ENCODE measurements at places on chromosomes 1 and 21. TPM values are rescaled to one million over a fixed set of nuclear protein-coding genes. Genes with fewer than 3 reads are reported as not detected.

DNA sequence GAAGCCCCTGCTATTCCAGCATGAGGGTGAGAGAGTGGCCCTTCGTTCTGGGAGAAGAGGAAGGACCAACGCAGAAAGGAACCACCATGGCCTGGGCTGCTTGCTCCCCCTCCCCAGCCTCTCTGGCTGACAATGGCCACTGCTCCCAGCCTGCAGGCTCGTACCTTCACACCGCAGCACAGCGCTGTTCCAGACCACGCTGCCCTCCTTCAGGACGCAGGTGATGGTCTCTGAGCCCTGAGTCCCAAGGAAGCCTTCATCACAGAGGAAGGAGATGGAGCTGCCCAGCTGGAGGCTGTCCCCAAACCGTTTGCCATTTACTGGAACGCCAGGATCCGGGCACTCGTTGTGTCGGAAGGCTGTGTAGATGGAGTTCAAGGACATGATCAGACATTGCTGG, 124.9 kb upstream of the HMGB4 start:
- DNase-seq: no peak

GRCh38 chr1:75838079-75838478, 41.4 kb downstream of the MSH4 start:
- no peak for DNase-seq

- no peak for DNase-seq
Observed at GRCh38 chr1:118767971-118768370, 220.2 kb downstream of the TBX15 start.

GRCh38 chr1:235107368-235108184, 21.1 kb downstream of the TOMM20 start:
- no peak for DNase-seq

GRCh38 chr21:31945546-31945945, 72.7 kb downstream of the HUNK start:
- DNase-seq: no peak

DNA sequence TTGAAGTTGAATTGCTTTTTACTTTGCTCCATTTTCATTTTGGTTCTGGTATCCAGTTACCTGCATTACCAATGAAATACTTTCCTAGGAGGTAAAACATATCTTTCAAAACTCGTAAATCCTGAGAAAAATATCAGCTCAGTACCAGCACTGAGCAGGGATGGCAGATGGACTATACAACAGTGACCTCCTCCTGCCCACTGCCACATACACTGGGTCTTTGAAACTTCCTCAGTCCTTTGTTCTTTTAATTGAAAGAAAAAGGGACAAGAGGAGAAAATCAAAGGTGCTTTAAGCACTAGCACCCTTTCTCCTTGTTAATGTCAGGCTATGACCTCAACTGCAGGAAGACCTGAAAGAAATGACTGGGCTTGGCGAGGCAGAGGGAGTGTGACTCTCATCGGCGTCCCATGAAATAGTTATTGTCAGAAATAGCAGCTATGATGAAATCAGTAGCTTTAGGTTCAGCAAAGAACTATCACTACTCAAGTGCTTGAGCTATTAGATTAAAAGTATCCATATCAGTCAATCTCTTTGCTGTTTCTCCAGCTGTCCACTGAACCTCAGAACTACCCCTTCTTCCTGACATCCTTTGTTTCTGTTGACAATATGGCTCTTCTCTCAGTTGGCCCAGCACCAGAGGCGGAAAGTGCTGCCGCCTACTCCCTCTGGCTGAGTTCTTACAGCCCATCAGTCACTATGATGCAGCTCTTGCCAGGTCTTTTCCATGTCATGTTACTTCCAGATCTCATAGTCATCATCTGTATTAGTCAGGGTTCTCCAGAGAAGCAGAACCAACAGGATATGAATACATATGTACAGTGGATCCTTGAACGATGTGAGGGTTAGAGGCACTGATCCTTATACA, 207.0 kb upstream of the MAP1LC3C start:
- peak; percentile 53 for DNase-seq

DNA sequence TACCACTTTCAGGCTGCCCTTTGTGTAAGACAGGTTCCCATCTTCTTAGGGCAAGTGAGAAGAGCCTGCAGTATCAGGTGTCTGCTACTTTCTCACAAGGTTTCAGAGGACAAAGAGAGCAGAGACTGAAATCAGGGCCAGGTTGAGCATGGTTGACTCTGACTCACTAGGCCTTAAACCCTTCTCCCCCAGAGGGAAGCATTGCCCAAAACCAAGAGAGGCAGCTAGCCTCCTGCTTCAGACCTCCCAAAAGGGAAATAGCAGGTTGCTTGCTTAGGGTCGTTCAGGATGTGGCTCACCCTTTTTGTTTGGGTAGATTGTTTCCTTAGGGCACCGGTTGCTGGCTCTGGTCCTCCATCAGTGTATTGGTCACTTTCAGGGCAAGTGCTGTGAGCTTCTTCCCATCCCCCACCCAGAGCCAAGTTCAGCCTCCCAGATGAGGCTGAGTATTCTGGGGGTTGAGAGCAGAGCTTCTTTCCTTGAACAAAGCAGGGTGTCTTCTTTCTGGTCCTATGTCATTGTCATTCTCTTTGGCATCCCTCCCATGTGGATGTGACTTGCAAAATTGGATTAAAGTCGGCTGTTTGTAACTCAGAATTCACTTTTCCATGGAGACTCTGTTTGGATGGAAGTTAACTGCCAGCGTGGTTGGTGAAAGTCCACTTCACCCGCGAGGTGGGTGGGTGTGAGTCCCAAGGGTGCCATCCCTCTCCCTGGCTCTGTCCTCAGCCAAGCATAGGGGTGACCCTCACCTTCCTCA, 55.5 kb upstream of the GALNT2 start:
- no peak for DNase-seq

DNA sequence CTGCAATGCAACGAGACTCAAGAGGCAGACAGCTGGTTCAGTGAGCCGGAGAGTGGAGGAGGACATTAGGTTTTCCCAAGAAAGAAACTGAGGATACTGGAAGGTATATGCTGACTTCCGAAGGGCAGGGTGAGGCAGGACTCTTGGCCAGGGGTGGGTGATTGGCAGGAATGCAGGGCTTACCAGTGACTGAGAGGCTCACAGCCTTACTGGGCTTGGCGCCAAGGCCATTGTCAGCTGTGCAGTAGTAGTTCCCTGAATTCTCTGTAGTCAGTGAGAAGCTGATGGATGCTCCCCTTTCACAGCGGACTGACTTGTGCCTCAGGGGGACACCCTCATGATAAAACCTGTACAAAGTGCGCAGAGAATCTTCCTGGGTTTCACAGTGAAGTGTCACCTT, 9.6 kb downstream of the FCRL5 start:
- DNase-seq: no peak

- no peak for DNase-seq
Observed at GRCh38 chr21:37045149-37045548, 27.7 kb downstream of the PIGP start.

GRCh38 chr1:183246436-183246835, 60.4 kb downstream of the LAMC2 start:
- DNase-seq: no peak

DNA sequence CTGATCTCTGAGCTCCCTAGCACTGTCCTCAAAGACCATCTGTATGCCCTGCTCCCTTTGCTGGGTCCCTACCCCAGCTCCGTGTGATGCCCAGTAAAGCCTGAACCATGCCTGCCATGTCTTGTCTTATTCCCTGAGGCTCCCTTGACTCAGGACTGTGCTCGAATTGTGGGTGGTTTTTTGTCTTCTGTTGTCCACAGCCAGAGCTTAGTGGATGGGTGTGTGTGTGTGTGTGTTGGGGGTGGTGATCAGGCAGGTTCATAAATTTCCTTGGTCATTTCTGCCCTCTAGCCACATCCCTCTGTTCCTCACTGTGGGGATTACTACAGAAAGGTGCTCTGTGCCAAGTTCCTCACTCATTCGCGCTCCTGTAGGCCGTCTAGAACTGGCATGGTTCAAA, 5.7 kb downstream of the GSTM5 start:
- no peak for DNase-seq

- DNase-seq: peak; percentile 31
Observed at GRCh38 chr1:117371441-117372151, 4.3 kb downstream of the MAN1A2 start.

HES2 gene
- 0.06 TPM for total RNA-seq

FAM72A gene
- 6.2 TPM for total RNA-seq

PRKAB2 gene
- 7.8 TPM for total RNA-seq

RRP1B gene
- 36.8 TPM for total RNA-seq

C1orf141 gene
- not detected for total RNA-seq

PGLYRP4 gene
- not detected for total RNA-seq

FAM131C gene
- total RNA-seq: 1.4 TPM

SKI gene
- 13.9 TPM for total RNA-seq
